Stromal cell of bone marrow (primary cell): ENCODE measurements at places on chromosomes 2 and 18.

DNA sequence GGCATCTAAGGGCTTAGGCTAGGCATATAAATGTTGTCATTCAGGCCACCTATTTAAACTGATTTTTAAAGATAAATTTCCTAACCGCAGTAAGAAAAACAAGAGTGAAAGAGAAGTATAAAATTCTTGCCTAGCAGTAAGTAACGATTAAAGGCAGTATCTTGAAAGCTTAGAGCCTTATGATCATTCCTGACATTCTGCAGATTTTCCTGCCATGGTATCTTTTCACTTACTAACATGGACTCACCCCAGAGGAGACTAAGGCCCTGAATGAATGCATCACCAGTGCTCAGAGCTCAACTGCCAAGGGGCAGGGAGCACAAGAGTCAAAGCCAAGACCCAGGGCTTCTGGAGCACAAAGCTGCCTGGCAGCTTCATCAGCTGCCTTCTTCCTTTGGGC, 133.1 kb downstream of the GCA start:
- DNase-seq: no peak

GRCh38 chr18:55988537-55988936, 400.5 kb upstream of the TCF4 start:
- DNase-seq: no peak

DNA sequence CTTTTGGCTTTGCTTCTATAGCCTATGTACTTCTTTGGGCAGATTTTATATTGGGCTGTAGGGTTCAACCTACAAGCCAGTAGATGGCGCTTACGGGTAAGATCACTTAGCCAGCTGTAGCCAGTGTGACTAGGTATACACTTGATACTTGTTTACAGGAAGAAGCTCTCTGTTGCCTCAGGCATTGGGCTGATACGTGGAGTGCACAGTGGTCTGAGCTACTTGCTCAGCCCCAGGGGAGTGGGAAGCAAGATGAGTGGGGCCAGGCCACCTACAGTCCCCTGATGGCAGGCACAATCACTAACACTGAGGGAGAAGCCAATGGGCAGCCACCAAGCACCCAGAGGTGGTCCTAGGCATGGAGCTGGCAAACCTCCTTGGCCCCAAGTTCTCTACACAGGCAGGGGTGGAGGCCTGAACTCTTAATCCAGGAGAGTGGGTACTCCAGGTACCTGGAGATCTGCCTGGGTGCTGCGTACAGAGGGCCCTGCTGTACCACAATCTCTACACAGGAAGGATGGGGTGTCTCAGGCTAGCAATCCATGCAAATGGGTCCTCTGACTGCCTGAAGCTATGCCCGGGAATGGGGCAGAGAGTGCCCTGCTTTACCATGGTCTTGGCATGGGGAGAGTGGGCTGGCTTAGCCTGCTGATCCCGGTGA, 122.2 kb downstream of the NCOA1 start:
- peak; percentile 3 for DNase-seq

GRCh38 chr18:24658302-24658701, 197.9 kb downstream of the HRH4 start:
- DNase-seq: no peak

- peak; percentile 61 for DNase-seq
Observed at GRCh38 chr2:196399722-196400691, 228.6 kb upstream of the STK17B start.

DNA sequence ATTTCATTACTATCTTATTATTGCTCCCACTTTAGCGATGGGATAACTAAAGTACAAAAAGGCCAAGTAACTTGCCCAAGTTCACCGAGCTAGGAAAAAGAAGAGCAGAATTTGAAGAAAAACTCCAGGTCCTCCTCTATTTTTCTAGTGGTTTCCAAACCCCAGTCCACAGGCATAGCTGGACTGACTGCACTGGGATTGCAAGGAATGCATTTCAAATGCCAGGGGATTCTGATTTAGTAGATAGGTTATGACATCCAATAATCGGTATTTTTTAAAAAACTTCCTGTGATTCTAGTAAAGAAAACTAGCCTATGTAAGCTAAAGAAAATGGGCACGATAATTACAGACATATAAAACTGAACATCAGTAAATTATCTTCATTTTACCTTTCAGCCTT, 62.7 kb upstream of the GALNT5 start:
- no peak for DNase-seq

- DNase-seq: peak; percentile 69
Observed at GRCh38 chr2:132923787-132924186, 253.8 kb upstream of the LYPD1 start.

DNA sequence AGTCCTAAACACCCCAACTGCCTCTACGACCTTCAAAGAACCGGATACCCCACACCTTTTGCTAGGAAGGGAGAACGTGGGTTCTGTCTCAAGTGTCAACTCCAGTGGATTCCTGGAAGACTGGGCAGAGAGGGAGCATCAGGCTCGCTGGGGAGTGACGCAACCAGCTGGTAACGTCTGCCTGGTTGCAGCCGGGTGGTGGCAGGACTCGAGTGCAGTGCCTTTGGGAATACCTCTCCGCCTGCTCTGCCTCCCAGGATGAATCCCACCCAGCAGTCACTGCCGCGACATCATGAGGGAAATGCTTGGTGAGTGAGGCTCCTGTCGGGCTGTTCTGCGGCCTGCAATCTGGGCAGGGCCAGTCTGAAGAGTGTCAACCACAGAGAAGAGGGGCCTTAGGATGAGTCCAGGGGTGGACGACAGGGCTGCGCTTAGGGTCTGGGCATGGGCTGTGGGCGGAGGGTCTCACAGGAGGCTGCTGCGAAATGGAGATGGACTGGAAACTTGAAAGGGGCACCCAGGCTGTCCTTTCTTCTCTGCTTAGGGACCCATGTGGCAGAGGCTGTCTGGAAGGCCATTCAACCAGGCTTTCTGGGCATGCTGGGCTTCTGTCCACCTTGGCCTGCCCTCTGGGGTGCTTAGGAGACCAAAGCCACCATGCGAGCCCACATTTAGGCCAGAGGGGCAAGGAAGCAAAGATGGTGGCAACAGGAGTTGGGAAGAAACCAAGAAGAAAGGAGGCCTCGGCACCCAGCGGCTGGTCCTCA, 12.9 kb downstream of the GPR17 start:
- DNase-seq: no peak

DNA sequence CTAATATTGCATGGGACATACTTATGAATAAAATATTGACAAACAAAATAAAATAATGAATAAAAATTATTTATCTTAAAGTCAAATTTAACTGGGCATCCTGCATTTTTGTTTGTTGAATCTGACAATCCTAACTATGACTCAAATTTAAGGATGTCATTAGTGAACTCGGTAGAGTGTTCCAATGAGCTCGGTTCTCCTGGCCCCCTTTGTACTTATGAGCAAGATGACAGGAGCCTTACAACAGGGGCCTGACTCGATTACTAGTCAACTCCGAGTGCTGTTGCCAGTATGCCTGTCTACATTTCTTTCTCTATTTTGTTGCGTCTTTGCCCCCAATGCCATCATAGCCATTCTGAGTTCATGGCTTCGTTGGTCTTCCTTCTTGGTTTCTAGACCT, 40.3 kb downstream of the HRH4 start:
- DNase-seq: no peak

DNA sequence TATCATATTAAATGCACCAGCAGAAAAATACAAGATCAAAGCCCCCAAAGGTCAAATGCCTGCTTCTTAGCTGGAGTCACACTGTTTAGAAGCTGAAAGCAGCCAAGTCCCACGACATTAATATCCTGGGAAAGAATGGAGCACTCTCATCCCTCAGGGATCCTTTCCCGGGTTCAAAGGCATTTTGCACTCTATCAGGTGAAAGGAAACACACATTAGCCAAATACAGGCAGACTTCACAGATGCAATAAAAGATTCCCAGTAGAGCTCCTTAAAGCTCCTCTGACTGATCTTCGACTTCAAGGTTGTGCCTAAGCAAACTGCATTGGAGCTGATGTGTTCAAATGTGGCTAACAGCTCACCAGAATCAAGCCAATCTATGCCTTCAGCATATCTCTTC, 158.4 kb downstream of the RNF152 start:
- DNase-seq: no peak

DNA sequence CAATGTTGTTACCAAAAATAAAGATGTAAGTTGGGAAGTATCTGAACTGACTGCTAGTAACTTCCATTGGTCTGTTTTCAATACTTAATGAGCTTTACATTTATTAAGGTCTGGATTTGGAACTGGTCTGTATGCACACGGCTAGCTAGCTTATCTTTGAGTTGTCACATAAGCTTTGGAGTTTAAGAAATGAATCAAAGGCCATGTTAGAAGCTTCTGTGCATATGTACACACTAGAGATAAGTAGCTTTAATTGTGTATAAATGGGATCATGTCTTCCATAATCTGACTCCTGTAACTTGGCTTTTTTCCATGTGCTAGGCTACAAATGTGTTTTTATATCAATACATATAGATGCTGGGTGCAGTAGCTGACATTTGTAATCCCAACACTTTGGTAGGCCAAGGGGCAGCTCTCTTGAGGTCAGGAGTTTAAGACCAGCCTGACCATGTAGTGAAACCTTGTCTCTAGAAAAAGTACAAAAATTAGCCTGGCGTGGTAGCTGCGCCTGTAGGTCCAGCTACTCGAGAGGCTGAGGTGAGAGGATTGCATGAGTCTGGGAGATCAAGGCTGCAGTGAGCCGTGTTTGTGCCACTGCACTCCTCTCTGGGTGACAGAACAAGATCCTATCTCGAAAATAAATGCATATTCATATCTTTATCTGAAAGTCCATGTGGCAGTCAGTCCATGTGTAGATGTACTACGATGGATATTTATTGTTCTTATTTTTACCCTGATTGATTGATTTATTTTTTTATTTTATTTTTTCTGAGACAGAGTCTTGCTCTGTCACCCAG, 27.2 kb downstream of the ATIC start:
- DNase-seq: no peak

DNA sequence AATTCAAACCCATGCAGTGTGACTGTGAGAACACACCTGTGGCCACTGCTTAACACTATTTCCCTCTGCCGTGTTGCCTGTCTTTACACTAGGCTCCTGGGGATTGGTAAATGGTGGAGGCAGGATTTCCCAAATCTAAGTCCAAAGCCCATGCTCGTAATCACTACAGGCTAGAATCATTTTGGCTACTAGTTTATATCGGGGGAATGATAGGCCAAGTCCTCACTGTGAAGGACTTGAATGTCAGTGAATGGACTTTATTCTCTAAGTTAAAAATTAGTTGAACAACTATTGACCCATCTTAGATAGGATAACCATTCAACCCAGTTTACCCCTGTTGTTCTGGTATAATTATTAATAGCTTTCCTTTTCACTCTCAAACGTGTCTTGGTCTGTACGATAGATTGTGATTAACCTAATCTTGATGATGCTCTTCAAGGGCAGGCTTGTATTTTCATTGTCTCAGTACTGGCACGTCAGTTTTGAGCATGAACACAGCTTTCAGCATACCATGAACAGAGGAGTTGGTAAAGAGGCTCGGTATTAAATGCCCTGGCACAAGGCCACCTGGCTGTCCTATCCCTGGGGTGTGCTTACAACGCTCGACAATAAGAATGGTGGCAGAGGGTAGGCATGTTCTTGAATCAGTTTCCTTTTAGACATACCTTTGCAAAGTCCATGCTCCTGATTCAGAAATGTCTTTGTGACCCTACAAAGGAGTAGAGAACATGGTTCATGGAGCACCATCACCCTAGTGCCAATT, 148.8 kb downstream of the RTN4 start:
- DNase-seq: no peak

- no peak for DNase-seq
Observed at GRCh38 chr2:134253804-134254203, at the start of gene MGAT5. TSS of gene MGAT5 (plus strand) at chr2:134254072. CDS start at chr2:134254404, 332 bp downstream.

- DNase-seq: no peak
Observed at GRCh38 chr2:174083843-174084458, 118.8 kb upstream of the SP3 start.

DNA sequence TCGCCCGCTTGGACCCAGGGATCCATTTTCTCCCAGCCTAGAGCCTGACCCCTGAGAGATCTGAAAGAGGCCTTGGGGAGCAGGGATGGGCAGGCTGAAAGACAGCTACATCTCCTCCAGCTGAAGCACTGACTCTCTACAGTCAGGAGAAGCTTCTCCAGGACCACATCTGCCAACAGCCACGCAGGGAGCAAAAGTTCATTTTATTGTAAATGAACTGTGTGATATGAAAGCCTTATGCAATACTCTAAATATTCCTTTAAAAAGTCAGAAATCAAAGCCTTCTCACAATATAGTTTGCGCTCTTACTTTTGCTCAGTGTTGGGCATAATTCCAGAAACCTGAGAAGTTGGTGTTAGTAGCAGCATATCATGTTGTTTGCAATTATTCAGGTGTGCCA, 428.9 kb upstream of the RAB6C start:
- no peak for DNase-seq

- no peak for DNase-seq
Observed at GRCh38 chr2:96767135-96767871, 6.6 kb downstream of the CNNM4 start.

GRCh38 chr18:55088000-55088401, 128.7 kb upstream of the CCDC68 start:
- no peak for DNase-seq

DNA sequence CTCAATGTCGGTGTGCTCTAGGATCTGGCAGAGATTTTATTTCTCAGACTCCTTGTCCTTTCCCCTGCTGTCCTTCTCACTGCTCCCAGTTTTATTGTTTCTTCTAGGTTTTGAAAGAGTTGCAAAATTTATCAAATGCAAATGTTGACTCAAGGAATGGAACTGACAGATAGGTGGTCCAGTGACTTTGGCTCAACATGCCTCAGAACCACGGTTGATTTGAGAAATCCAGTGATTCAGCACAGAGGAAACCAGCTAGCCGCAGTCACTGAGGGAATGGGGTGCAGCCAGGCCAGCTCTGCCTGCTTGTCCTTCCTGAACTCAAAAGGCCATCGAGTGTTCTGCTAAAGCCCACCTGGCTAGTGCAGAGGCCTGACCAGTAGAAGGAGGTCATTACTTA, 125.7 kb upstream of the LYPD6 start:
- no peak for DNase-seq

DNA sequence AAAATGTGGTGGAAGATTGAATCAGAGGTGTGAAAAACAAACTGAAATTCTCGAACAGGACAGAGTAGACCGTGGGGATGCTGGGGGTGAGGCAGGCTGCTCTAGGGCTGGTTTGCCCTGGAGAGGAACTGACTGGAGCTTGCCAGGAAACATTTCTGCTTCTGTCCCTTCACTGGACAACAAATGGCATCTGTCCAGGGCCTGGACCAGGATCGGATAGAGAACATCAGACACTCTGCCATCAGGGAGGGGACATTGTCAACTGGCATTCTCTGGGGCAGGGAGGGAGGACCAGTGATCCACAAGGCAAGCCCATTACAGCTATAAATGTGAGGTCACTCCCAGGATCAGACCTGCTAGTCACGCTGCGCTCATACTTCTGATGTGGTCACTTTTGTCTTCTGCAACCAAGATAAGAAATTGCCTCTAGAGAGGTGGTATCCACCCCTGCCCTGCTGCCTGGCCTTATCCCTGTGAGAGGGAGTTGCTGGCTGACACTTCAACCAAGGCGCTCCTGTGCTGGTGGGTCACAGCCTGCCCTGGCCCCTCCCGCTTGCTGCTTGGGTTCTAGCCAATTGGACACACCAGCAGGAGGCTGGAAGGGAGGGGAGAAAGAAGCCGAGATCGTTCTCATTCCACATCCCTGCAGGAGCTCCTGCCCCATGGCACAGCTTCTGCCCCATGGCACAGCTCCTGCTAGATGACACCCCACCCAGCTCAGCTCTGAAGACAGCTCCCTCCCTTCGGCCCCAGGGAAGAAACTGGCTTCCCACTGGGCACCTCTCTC, 8.7 kb downstream of the NPPC start:
- DNase-seq: no peak
